Stimulated activated CD4-positive, alpha-beta T cell treated with anti-CD3 and anti-CD28 coated beads, Interleukin-1b, Interleukin-23, amount 100 ng/mL, for 48 hours (primary cell): ENCODE measurements at places on chromosomes 3 and 15.

DNA sequence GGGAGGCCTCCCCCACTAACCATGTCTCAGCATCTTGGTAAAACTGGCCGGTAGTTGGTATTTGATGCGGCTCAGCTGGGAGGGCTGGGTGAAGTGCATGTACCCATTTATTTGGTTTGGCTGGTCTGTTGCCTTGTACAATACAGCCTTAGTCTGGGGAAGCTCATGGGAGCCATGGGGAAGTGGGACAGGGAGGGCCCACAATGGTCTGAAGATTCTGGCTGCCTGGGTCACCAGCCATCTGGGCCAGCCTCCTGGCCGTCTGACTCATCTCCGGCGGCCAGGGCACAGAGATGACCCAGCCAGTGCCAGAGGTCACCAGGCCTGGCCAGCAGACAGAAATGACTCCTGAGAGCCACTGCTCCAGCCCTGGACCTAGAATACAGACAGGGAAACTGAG lies 51.6 kb upstream of the SMAD6 start:
- DNase-seq = no peak

DNA sequence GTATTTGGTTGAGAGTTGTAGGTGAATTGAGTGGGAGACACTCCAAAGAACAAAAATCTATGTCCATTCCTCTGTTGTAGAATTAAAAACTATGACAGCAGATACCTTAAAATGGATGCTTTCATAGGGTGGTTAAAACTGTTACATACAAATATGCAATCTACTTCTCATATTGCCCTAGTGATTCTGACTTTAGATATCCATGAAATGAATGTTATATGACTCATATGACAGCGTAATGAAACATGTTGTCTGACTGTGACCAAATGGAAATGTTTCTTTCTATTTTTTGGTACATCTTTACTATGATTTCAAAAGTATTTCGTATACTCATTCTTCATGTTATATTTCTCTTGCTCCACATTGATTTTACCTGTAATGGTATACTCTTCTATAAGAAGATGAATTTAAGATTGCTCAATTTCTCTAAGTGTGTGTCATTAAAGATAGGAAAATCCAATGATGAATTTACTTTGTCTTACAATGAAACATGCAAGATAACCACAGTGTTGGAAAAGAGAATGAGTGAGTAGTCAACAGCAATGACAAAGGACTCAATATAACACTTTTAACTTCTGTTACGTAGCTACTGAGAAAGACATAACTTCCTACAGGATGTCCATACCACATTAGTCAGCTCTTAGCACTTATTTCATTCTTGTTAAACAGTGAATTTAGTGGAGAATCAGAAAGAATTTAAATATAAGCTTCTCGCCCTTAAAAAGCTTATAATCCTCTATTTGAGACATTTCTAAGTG lies 79.3 kb upstream of the LSAMP start:
- DNase-seq = no peak

GRCh38 chr15:55353025-55353424 lies 34.0 kb downstream of the PIGB start:
- DNase-seq = no peak

- no peak for DNase-seq
These were observed 12.3 kb downstream of the CA12 start for GRCh38 chr15:63369296-63369695.

DNA sequence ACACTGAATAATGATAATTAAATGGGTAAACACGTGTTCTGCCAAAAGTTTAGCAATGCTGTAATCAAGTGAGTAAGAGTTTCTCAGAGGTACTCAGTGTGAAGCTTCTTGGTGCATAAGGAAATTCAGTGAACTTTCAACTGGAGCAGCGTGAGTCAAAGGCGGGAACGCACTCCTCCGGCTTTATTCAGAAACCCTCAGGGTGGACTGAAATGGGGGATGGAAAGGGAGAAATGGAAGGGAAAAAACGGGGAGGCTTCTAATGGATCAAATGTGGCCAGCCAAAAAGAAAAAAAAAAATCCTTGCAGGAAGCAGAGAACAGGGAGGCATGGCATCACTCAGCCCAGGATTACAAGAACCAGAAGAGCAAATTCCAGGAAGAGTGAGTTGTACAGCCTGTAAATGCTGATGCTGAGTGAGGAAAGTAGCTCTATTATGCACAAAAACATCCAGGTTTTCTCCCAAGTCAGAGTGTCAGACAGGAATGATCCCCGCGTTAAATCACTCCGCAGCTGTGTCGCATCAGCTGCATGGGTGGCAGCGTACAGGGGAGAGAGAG lies 85.3 kb downstream of the ASB7 start:
- no peak for DNase-seq

- no peak for DNase-seq
These were observed 139.9 kb downstream of the SRGAP3 start for GRCh38 chr3:9109568-9109914.

DNA sequence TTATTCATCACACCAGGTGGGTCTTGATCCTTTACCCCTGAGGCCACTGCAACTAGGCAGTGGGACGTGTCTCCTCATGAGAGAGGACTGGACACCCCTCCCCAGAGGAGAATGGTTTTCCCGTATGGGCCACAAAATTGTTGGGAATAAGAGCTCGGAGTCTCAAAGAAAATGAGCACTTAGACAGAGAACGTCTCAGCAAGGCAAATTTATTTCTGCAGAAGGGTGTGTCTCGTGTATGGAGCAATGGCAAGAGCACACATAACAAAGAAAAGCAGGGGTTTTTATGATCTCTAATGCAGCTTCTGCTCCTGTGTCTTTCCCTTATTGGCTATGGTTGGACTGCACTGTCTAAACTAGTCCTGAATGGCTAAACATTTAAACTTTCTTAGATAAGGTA lies 803.5 kb downstream of the PLOD2 start:
- DNase-seq = no peak
